ENCODE measurements at places on chromosomes 16 and 17.

DNA sequence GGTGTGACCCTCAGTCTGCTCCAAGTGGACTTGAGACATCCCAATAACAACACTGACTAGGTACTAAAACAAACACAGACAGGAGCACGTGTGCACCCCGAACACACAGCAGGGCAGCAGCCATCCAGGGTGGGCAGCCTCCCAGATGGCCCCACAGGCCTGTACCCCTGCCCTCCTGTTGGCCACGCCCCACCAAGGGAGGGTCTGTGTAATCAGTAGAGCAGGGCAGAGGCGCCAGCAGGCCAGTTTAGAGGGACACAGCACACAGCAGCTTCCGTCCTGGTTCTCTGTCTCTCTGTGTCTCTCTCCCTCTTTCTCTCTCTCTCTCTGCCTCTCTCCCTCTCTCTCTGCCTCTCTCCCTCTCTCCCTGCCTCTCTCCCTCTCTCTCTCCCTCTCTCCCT lies 21.4 kb downstream of the ACTG1 start:
- DNase-seq = no peak

GRCh38 chr16:73543331-73543969 lies 495.5 kb upstream of the ZFHX3 start:
- DNase-seq = no peak

- peak; percentile 41 for DNase-seq
Observed at GRCh38 chr17:42153919-42154742, 658 bp downstream of the RAB5C start.

GRCh38 chr17:50586421-50587247 lies 26.1 kb downstream of the CACNA1G start:
- no peak for DNase-seq

GRCh38 chr16:80681436-80681835 lies 123.0 kb downstream of the CDYL2 start:
- no peak for DNase-seq

- peak; percentile 77 for DNase-seq
Observed at GRCh38 chr16:68590201-68590994, 51.3 kb downstream of the ZFP90 start.

Data from cardiac muscle cell (in vitro differentiated cells and primary cell).